HFFc6 (cell line): ENCODE measurements at places on chromosomes 2 and 18. TPM values are rescaled to one million over a fixed set of nuclear protein-coding genes. Genes with fewer than 3 reads are reported as not detected.

The TLX2 gene
- 0.23 to 0.27 TPM (median 0.26 TPM) in 3 replicates for total RNA-seq

The ALPP gene
- total RNA-seq, result not detected in 3 replicates

The GPAT2 gene
- total RNA-seq, result 4.2 to 38.9 TPM (median 6.7 TPM) in 3 replicates

The CPLX4 gene
- not detected in 3 replicates for total RNA-seq

The TEX44 gene
- not detected in 2 replicates for total RNA-seq

The ACSL3 gene
- 65.0 to 95.4 TPM (median 73.3 TPM) in 3 replicates for total RNA-seq

The POTEJ gene
- not detected in 2 replicates for total RNA-seq

The COPS7B gene
- 34.9 and 40.2 TPM in 2 replicates for total RNA-seq

The NOL4 gene
- not detected in 3 replicates for total RNA-seq

The GKN2 gene
- not detected in 3 replicates for total RNA-seq

The EFEMP1 gene
- 45.2 to 63.5 TPM (median 50.1 TPM) in 3 replicates for total RNA-seq

The POTEC gene
- total RNA-seq, result not detected in 3 replicates

The MOGAT1 gene
- total RNA-seq, result not detected in 3 replicates

- no peaks in the 10 kb centered on the region; the same call in 1 of the 2 replicates for H3K4me1 ChIP-seq
- no peaks in the 10 kb centered on the region for H3K36me3 ChIP-seq
- no peak overlapping the region for H3K4me3 ChIP-seq
- no peaks in the 10 kb centered on the region; the same call in 1 of the 2 replicates for H3K27me3 ChIP-seq
- peak; percentile 22 for DNase-seq
- no peak overlapping the region for H3K27ac ChIP-seq
Observed at GRCh38 chr2:58633613-58634365, 392.7 kb upstream of the FANCL start.

GRCh38 chr2:1538663-1539062 is 125.4 kb downstream of the TPO start:
- no peaks in the 10 kb centered on the region for H3K36me3 ChIP-seq
- H3K27ac ChIP-seq, result no peak overlapping the region
- peak; percentile 57 for DNase-seq
- no peaks in the 10 kb centered on the region for H3K4me1 ChIP-seq
- no peaks in the 10 kb centered on the region for H3K27me3 ChIP-seq

DNA sequence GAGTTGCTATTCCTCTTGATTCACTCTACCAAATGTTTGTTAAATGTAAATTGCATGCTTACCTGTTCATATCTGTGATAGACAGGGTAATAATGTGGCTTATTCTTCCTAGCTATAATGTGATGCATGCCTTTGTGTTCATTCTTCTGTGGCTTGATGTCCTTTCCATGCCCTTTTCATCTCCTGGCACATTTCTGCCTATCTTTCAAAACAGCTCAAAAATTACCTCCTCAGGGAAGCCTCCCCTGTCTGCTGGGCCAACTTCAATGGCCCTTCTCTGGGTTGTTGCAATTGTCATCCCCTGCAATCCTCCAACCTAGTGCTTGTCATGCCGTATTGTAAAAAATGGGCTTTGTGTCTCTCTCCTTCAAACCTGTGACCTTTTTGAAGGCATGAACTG is 52.8 kb upstream of the LHCGR start:
- no peak overlapping the region for H3K27ac ChIP-seq
- no peak overlapping the region for H3K4me3 ChIP-seq
- H3K27me3 ChIP-seq, result no peaks in the 10 kb centered on the region
- DNase-seq, result no peak

DNA sequence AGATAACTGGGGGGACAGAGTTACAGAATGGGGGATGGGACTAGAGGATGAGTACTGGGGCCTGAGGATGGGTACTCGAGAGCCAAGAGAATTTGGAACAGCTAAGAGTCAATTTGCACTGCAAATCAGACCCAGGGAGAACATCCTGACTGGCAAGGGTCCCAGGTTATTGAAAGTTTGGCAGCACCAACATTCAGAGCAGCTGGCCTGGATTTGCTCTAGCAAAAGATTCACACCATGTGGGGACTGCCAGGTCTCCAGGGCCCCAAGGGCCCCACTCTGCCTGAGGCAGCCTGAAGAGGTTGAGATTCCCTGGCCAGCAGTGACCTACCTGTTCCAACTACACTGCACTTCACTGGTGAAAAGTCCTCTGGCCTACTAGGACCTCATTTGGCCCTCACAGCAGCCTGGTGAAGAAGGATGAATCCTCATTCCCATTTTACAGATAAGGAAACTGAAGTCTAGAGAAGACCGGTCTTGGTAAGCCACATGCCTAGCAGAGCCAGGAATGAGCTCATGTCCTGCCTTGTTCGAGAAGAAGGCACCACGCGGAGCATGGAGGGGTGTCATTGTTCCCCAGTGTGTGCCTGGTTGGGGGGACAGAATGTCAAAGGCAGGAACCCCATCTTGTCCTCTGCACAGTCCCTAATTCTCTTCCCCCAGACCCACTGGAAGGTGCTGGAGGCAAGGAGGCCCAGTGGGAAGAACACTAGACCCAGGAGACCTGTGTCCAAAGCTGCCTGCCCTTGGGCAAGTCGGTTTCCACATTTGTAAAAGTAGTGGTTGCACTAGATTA is 258.6 kb downstream of the TNS1 start:
- peaks cover 7% of the 10 kb centered on the region; the same call in 1 of the 2 replicates for H3K36me3 ChIP-seq
- H3K27ac ChIP-seq, result no peak overlapping the region
- no peaks in the 10 kb centered on the region; the same call in 1 of the 2 replicates for H3K27me3 ChIP-seq

GRCh38 chr2:241130316-241130715 is 19.0 kb downstream of the PASK start:
- H3K27ac ChIP-seq, result no peak overlapping the region
- no peaks in the 10 kb centered on the region for H3K36me3 ChIP-seq
- H3K4me1 ChIP-seq, result no peaks in the 10 kb centered on the region
- no peaks in the 10 kb centered on the region; the same call in none of the 2 replicates for H3K27me3 ChIP-seq
- H3K4me3 ChIP-seq, result no peak overlapping the region
- no peak for DNase-seq

DNA sequence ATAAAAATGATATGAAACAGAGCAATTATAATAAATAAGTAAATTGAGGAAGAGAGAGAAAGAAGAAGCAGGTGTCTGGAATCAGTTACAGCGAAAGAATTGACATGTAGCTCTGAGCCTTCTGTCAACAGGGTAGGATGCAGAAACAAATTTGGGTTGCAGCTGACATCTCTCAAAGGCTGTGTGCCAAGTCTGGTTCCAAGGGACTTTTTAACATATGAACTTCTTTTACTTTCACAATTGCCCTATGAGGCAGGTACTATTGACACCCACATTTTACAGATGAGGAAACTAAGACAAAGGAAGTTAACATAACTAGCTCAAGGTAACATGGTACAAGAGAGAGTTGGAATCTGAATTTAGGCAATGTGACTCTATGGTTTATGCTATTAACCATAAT is 260.0 kb downstream of the ASXL3 start:
- no peak overlapping the region for H3K27ac ChIP-seq
- H3K4me3 ChIP-seq, result no peak overlapping the region
- no peaks in the 10 kb centered on the region; the same call in 1 of the 2 replicates for H3K36me3 ChIP-seq

GRCh38 chr2:178927173-178927572 is 120.0 kb upstream of the TTN start:
- peaks cover 8% of the 10 kb centered on the region; the same call in 1 of the 2 replicates for H3K4me1 ChIP-seq
- peaks cover 9% of the 10 kb centered on the region for H3K27me3 ChIP-seq
- no peak overlapping the region for H3K27ac ChIP-seq
- H3K4me3 ChIP-seq, result peak overlapping the region; percentile 68

- H3K4me3 ChIP-seq, result no peak overlapping the region
- DNase-seq, result no peak
- H3K4me1 ChIP-seq, result peaks cover 7% of the 10 kb centered on the region; the same call in 1 of the 2 replicates
- H3K27me3 ChIP-seq, result no peaks in the 10 kb centered on the region
Observed at GRCh38 chr18:5979176-5979888, 84.0 kb upstream of the TMEM200C start.

DNA sequence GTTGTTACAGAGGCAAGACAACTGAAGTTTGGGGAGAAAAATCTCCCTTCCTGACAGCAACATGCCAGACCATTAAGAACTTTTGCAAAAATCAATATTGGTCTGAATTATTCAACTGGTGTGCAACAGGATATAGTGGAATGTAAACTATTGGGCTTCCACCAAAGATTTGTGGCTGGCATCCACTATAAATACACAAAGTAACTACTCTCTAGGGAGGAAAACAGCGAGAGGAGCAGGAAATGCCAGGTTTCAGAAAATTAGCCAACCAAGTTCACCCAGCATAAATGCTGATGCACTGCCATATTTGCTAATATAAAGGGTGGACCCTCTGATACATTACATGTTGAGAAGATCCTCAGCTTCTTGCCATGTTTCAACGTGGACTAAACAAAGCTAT is 267.6 kb upstream of the LYPD1 start:
- no peak for DNase-seq
- H3K4me1 ChIP-seq, result peaks cover 30% of the 10 kb centered on the region; the same call in 1 of the 2 replicates
- H3K4me3 ChIP-seq, result no peak overlapping the region
- no peaks in the 10 kb centered on the region for H3K27me3 ChIP-seq

GRCh38 chr2:135899567-135899966 is 23.3 kb upstream of the MCM6 start:
- H3K27me3 ChIP-seq, result no peaks in the 10 kb centered on the region; the same call in 1 of the 2 replicates
- peaks cover 5% of the 10 kb centered on the region for H3K4me1 ChIP-seq
- no peak overlapping the region for H3K4me3 ChIP-seq

- H3K27ac ChIP-seq, result no peak overlapping the region
- no peaks in the 10 kb centered on the region; the same call in 1 of the 2 replicates for H3K27me3 ChIP-seq
- H3K4me3 ChIP-seq, result no peak overlapping the region
- DNase-seq, result no peak
Observed at GRCh38 chr2:141105763-141106162, 1025.1 kb downstream of the LRP1B start.

GRCh38 chr2:159921752-159922404 is 123.9 kb upstream of the CD302 start:
- no peak for DNase-seq
- H3K36me3 ChIP-seq, result no peaks in the 10 kb centered on the region
- H3K27ac ChIP-seq, result no peak overlapping the region
- H3K4me1 ChIP-seq, result peaks cover 15% of the 10 kb centered on the region
- H3K27me3 ChIP-seq, result peaks cover 16% of the 10 kb centered on the region

- H3K27me3 ChIP-seq, result no peaks in the 10 kb centered on the region
- peaks cover 26% of the 10 kb centered on the region for H3K4me1 ChIP-seq
- peak; percentile 81 for DNase-seq
- H3K4me3 ChIP-seq, result no peak overlapping the region
Observed at GRCh38 chr2:138421971-138422335, 79.6 kb upstream of the SPOPL start.

GRCh38 chr2:233501198-233502076 is 65.1 kb downstream of the USP40 start:
- no peak overlapping the region; the same call in 1 of the 2 replicates for H3K27ac ChIP-seq
- H3K27me3 ChIP-seq, result no peaks in the 10 kb centered on the region; the same call in 1 of the 2 replicates
- peaks cover 58% of the 10 kb centered on the region for H3K36me3 ChIP-seq
- H3K4me1 ChIP-seq, result peaks cover 22% of the 10 kb centered on the region

GRCh38 chr2:109694190-109694589 is 80.0 kb downstream of the SOWAHC start:
- peaks cover 17% of the 10 kb centered on the region for H3K4me1 ChIP-seq
- peaks cover 24% of the 10 kb centered on the region for H3K27me3 ChIP-seq
- H3K4me3 ChIP-seq, result no peak overlapping the region
- DNase-seq, result no peak

DNA sequence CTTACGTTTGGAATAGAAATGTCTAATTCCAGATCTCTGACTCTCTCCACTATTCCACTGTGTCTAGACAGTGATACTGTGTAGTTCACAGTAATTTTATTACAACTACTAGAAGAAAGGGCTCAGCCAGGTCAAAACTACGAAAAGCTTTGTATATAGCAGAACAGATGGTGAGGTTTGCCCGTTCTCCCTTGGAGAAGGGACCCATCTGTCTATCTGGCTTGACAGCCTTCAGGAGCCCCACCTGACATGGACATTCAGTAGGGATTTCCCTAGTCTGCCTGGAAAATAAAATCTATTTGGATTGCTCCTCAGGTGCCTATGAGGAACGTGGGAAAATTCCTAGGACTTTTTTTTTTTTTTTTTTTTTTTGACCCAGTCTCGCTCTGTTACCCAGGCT is 435.4 kb downstream of the NRXN1 start:
- no peak overlapping the region for H3K4me3 ChIP-seq
- no peaks in the 10 kb centered on the region for H3K36me3 ChIP-seq
- no peaks in the 10 kb centered on the region for H3K4me1 ChIP-seq
- H3K27me3 ChIP-seq, result no peaks in the 10 kb centered on the region
- DNase-seq, result no peak

DNA sequence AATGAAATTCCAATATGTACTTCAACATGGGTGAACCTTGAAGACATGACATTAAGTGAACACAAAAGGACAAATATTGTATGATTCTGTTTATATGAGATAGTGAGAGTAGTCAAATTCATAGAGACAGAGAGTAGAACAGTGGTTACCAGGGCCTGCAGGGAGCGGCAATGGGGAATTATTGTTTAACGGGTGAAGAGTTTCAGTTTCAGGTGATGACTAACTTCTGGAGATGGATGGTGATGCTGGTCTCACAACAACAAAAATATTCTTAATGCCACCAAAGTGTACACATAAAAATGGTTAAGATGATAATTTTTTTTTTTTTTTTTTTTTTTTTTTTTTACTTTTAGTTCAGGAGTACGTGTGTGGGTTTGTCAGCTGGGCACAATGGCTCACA is 109.4 kb upstream of the TMEM200C start:
- DNase-seq, result no peak
- no peak overlapping the region for H3K4me3 ChIP-seq
- no peak overlapping the region for H3K27ac ChIP-seq

DNA sequence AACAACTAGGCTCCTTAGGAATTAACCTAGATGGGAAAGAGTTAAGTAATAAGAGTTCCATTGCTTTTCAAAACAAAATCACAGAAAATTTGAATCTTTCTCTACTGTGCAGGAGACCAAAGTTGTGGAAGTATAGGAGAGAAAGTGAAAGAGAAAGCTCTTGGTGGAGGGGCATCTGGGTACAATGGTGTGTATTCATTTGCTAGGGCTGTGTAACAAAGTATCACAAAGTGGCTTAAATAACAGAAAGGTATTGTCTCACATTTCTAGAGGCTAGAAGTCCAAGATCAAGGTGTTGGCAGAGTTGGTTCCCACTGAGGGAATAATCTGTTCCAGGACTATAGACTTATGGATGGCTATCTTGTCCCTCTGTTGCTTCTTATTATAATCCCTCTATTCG is 50.5 kb upstream of the GORASP2 start:
- no peak overlapping the region for H3K4me3 ChIP-seq
- H3K4me1 ChIP-seq, result peaks cover 14% of the 10 kb centered on the region
- H3K27ac ChIP-seq, result no peak overlapping the region
- H3K36me3 ChIP-seq, result no peaks in the 10 kb centered on the region
- H3K27me3 ChIP-seq, result peaks cover 15% of the 10 kb centered on the region

GRCh38 chr2:28620801-28621171 is 124.9 kb downstream of the PLB1 start:
- DNase-seq, result no peak
- peaks cover 36% of the 10 kb centered on the region for H3K4me1 ChIP-seq

GRCh38 chr2:112081262-112081661 is 26.2 kb downstream of the TMEM87B start:
- DNase-seq, result no peak
- peaks cover 41% of the 10 kb centered on the region for H3K4me1 ChIP-seq
- H3K4me3 ChIP-seq, result no peak overlapping the region
- peaks cover 75% of the 10 kb centered on the region for H3K36me3 ChIP-seq

- no peaks in the 10 kb centered on the region for H3K4me1 ChIP-seq
- no peak overlapping the region for H3K4me3 ChIP-seq
- no peaks in the 10 kb centered on the region for H3K27me3 ChIP-seq
- H3K27ac ChIP-seq, result no peak overlapping the region
- H3K36me3 ChIP-seq, result no peaks in the 10 kb centered on the region
Observed at GRCh38 chr2:167681234-167682015, 566.0 kb downstream of the STK39 start.

- no peak for DNase-seq
- H3K27ac ChIP-seq, result no peak overlapping the region
- no peaks in the 10 kb centered on the region; the same call in 1 of the 2 replicates for H3K27me3 ChIP-seq
Observed at GRCh38 chr2:101756266-101756665, 58.8 kb downstream of the MAP4K4 start.
